ENCODE measurements at places on chromosomes 4 and X.

DNA sequence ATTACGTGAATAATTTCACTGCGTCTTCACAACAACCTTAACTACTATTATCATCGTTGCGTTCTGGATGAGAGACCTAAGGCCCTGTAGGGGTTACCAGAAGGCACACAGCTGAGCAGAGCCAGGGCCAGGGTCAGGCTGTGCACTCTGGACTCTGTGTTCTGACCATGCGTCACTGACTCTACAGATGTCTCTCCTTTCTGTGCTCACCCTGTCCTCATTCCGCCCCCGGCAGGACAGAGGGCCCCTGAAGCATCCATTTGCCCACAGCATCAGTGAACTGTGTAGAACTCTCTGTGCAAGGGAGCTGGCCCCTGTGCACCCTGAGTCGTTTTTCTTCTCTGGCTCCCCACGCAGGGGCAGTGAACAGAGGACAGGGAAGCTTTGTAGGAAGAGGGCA is 21.3 kb downstream of the GPKOW start:
- no peak for DNase-seq

DNA sequence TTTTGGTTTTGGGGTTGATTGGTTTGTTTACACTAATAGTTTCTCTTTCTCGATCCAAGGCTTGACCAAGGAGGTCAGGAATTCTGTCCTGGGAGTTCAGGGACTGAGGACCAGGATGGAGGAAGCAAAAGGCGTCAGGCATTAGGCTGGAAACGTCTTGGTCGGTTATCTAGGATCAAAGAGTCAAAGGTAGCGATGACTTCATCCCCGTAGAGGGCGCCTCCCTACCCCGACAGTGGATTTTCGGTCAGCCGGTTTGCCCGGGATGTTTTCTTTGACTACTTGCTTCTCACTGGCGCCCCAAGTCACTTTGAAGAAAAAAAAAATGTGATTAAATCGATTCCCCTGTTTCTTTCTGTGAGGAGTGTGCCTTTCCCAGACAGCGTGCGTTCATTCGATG is 980 bp upstream of the FHDC1 start:
- DNase-seq: peak; percentile 8

DNA sequence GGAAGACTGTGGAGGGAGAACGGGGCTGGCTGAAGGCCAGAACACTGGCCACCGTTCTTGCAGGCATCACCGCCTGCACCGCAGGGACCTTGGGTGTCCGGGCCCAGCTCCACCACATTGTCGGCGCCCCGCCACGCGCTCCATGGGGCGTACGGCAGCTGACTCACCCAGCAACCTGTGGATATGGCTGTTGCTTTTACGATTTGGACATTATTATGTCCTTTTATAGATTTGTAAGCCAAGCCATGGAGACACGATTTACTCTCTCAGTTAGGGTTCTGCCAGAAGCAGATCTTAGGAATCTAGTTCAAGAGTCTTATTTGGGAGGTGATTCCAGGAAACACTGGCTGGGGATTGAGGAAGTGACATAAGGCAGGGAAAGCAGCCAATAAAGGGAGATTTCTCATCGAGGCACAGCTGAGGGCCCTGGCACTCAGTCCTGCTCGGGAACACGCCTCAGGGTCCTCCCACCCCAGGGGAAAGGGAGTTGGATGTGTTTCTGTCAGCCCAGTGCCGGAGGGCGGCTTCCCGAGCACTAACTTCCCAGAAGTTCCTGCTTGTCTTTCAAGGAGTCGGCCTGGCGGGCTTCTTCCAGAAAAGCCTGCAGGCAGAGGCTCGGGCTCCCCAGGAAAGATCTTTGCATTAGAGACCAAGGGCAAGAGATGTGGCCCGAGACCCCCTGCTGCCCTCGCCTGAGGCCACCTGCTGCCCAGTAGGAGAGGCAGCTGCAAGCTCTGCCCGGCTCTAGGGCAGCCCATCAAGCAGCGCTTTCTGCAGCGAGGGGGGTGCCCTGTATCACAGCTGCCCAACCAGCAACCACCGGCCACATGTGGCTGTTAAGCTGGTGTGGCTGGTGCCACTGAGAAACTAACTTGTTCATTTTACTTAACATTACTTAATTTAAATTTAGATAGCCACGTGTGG is 52.9 kb downstream of the CRMP1 start:
- DNase-seq: peak; percentile 39

GRCh38 chrX:71164071-71164470 is 19.4 kb downstream of the NLGN3 start:
- no peak for DNase-seq

DNA sequence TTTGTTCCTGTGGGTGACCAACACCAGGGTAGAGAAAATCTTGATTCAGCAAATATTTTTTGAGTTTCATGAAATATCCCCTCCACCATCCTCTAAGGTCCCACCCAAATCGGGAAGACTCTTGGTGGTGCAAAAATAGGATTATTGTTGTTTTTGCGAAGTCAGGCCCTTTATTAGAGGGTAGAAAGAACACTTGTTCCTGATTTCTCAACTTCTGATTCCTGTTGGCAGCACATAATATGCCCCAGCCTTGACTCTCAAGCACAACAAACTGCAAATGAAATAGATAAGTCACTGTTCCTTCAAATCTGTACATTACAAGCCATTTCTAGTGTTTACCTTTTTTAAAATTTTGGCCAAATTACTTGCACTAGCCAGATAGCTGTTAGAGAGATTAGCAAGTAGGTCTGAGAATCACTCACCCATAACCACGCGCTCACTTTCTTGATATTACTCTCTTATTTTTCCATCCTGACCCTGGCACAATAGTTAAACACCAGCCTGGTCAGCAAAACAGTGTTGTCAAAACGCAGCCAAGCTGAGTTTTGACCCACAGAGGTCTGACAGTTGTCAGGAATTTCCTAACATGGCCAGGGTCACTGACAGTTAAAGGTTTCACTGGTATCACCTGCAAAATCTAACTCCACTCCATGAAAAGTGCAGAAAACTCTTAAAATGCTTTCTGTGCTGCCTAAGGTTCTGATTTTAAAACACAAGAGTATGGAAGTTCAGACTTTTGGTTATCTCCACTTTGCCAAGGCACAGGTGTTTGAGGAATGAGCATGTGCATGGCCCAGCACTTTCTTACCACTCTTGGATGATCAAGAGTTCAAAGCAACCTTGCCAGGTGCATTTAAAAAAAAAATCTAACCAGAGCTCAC is 69.8 kb downstream of the RBM47 start:
- no peak for DNase-seq

GRCh38 chrX:153966841-153967535 is 4.6 kb downstream of the HCFC1 start:
- DNase-seq: no peak

- peak; percentile 21 for DNase-seq
These were observed 1329.5 kb upstream of the TENM3 start for GRCh38 chr4:180913750-180914149.

DNA sequence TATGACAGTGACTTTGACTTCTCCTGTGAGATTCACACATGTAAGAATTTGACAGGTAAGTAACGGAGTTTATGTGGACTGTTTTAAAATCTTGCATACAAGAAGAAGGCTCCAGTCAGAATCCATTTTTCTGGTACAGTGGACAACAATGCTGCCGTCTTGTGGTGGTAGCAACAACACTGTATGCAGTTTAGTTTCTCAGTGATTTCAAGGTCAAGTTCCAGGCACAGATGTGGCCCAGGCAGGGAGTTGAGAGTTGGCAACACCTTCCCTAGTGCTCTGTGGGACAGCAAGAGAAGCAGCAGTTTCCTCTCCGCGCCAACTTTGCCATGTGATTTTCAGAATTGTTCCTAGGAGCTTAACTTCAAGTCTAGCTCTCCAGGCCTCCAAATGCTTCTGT is 56.0 kb upstream of the STPG2 start:
- DNase-seq: no peak

GRCh38 chrX:41616935-41617334 is 71.8 kb upstream of the GPR34 start:
- no peak for DNase-seq

DNA sequence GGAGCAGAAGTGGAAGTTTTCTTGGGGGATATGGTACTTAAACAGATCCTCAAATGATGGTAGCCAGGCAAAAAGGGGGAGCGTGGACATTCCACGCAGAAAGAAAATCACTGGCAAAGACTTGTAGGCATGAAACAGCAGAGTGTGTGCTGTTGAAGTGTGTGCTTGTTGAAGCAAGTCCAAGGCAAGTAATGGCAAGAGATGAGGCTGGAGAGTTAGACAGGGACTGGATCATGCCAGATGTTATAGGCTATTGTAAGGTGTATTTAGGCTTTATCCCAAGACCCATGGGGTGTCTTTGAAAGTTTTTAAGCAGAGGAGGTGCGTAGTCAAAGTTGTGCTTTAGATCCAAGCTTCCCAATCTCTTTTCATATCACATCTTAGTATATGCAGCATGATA is 124.5 kb downstream of the MBNL3 start:
- no peak for DNase-seq

GRCh38 chrX:147476008-147476407 is 435.7 kb upstream of the FMR1 start:
- DNase-seq: no peak

DNA sequence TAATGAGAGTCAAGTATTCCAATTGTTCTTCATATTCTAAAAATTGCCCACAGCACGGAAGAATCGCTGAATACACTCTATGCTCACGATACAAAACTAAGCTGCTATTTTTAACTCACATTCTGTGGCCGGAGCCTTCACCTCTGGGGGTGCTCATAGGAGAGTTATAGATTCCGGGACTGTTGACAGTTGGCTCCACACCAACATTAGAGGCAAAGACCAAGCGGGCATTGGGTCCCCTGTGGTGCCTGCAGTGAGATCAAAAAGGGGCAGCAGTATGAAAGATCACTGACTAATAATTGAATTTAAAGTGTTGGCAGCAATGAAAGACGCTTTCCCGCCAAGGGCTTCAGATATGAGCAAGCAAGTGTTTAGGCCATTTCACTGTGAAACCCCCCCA is 146.0 kb downstream of the TMEM144 start:
- DNase-seq: peak; percentile 6

DNA sequence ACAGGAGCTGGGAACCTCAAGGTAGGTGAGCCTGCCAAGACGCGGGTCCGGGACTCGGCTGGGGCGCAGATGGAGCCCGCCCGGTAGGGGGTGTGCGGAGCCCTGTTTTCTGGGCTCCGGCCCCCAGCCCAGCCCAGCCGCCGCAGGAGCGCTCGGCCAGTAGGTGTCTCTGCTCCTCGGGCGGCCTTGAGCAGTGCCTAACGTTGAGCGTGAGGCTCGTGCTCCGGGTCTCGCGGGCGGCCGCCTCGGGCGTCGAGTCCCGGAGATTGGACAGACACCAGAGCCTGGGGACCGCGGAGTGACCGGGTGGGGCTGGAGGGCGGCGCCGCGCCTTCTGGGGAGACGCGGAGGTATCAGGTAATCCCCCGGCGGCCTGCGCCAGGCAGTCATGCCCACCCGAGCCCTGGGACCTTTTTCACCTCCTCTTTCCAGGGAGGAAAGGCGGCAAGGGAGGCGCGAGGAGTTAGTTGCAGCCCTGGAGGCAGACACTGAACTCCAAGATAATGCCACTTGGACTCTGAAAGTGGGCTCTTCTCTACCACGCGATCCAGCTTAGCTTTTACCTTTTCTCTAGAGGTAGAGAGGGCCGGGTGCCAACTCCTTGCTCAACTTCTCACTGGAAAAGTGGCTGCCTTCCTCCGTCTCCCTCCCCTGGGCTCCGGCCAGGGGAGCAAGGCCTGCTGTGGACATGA is 14.5 kb upstream of the FGG start:
- DNase-seq: peak; percentile 16

- no peak for DNase-seq
These were observed 152.1 kb downstream of the FMR1NB start for GRCh38 chrX:148133105-148133725.

GRCh38 chrX:140712413-140713173 is 3.0 kb downstream of the LINC00632 start:
- no peak for DNase-seq

DNA sequence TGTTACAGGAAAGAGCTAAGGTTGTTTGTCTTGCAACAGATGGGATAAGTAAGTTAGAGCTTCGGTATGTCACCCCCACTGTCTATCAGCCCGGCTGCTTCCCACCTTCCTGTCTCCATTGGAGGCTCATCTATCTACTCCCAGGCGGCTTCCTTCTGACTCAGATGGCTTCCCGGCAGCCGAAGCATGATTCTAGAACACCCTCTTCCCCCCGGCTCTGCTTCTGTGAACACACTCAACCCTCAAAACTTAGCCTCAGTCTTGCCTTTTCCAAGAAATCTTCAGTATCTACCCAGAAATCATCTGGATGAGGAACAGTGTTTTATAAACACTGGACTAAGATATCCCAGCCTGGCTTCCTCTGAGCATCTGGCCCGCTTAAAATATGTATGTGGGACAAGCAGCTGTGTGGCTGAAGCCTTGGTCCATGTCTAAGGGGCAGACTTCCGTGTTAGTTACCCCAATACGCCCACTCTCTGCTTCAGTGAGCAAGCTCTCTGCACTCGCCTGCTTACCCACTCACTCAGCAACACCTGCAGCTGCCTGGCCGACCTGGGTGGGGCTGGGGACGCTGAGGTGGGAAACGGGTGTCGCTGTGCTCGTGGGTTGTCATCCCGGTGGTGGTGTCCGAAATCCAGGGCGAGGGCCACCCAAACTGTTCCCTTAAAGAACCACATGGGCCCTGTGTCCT is 12.0 kb upstream of the SLC2A9 start:
- no peak for DNase-seq

DNA sequence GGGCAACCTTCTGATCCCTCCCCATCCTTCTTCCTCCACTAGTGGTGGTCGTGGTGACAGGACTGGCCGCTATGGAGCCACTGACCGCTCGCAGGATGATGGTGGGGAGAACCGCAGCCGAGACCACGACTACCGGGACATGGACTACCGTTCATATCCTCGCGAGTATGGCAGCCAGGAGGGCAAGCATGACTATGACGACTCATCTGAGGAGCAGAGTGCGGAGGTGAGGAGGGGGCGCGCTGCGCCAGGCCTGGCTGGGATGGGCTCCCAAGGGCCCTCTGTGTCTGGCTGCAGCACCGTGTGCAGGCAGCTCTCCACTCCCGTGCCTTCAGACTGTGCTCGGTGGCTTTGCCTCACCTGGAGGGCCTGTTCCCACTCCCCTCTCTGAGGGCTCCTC is 24.3 kb downstream of the RBM10 start:
- DNase-seq: no peak

DNA sequence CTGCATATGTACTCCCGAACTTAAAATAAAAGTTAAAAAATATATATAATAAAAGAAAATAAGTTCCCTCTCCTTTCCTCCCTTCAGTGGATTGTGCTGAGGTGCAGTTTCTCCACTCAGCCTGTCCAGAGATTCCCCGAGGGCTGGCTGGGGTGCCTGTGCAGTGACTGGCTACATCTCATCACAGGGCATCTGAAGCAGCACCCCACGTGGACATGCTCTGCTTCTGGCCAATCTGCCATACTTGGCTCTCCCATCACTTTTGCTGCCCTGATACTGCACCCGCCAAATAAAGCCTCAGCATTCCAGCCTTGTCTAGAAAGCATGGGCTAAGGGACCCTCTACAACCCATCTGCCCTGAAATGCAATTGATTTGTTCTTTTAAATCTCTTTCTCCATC is 11.1 kb upstream of the MGST2 start:
- no peak for DNase-seq

DNA sequence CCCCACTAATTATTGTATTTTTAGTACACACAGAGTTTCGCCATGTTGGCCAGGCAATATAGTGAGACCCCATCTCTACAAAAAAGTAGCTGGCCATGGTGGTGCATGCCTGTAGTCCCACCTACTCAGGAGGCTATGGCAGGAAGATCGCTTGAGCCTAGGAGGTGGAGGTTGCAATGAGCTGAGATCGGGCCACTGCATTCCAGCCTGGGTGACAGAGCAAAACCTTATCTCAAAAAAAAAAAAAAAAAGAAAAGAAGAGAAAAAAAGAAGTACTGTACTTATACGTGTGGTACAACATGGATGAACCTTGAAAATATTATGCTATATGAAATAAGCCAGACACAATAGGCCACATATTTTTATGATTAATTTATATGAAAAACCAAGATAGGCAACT is 9.9 kb upstream of the WDR45 start:
- DNase-seq: no peak
